ENCODE measurements at places on chromosomes 7 and 10.
A peak's percentile ranks its signal among the peaks of the same experiment; 100 is the strongest.

DNA sequence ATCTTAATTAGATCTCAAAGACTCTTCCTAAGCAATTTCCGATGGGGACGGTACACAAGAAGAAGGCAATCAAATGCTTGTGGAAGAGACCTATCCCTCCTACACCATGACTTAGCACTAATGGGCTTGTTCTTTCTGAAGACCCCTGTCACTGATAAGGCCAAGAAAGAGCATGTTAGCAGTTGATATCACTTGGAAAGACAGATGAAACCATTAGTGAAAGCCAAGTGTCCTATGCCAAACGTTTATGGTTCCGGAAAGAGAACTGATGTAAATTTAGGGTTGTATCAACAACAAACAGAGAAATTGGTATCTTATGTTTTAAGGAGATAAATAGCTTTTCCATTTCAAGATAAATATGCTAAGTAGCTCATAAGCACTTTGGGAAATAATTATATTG is 6.5 kb downstream of the UROS start:
- no peak for DNase-seq

DNA sequence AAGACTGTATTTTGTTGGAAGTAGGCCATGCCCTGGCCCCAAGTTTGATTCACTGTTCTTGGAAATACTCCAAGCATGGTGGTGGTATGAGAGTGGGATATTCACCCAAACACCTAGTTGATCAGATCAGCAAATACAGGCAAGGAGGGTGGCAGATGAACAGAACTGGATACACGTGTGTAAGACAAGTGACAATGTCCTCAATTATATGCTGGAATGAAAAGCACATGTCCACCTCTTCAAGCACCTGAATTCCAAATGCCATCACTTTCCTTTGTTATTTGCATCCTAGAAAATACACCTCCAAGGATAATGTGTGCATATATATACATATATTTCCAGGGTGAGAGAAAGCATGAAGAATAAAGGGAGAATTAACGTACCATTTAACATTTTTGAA is 131.8 kb upstream of the ZEB1 start:
- DNase-seq = no peak

GRCh38 chr7:47402941-47403866 is 178.7 kb downstream of the TNS3 start:
- peak; percentile 13 for DNase-seq

- no peak for DNase-seq
Observed at GRCh38 chr10:58585435-58585834, 72.8 kb downstream of the BICC1 start.

GRCh38 chr7:70376561-70377031 is 755.3 kb upstream of the GALNT17 start:
- no peak for DNase-seq

- peak; percentile 61 for DNase-seq
Observed at GRCh38 chr10:24448351-24448999, 239.5 kb downstream of the KIAA1217 start.

DNA sequence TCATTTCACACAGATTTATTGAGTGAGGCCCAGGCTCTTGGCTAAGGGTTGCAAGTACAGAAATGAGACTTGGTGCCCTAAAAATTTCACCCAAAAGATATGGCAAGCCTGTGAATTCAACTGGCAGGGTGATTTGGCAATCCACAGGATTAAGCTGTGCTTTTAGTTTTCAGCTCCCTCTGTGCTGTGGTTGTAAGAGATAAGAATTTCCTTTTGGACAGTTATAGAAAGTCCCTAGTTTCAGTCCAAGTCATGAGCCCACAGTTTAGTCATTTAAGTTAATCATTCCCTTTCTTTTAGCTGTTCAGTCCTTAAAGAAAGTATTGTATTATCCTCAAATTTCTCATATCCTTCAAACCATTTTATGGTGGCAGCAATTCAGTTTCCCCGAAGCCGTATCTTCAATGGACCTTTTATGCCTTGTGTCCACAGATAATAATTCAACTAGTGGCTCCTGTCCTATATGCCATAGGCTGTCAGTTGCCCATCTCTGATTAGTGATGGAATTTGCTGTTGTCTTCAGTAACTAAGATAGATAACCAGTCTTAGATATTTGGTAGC is 73.4 kb upstream of the NAMPT start:
- no peak for DNase-seq

- DNase-seq = no peak
Observed at GRCh38 chr7:70830060-70830395, 301.9 kb upstream of the GALNT17 start.

DNA sequence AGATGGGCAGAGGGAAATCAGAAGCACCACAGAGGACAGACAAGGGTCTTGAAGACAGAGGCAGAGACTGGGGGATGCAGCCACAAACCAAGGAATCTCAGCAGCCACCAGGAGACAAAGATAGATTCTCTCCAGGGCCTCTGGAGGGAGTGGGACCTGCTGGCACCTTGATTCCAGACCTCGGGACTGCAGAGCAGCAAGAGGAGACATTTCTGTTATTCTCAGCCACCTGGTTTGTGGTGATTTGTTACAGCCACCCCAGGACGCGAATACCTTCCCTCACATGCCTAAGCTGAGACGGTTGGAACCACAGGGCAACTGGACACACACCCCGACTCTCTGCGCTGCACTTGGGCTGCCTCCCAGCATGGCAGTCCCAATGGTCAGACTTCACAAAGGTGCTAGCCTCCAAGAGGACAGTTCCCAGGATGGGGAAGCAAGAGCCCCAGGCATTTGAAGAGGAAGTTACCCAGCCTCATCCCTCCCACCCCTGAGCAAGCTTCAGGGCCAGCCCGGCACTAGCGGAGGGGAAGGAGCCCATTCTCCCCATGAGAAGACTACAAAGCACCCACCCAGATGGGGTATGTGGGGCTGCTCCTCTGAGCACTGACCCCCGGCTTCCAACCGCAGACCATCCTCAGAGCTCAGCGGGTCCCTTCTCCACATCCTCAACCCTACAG is 104.6 kb upstream of the INSIG1 start:
- DNase-seq = no peak

GRCh38 chr10:36899652-36900051 is 225.7 kb upstream of the ANKRD30A start:
- DNase-seq = no peak

DNA sequence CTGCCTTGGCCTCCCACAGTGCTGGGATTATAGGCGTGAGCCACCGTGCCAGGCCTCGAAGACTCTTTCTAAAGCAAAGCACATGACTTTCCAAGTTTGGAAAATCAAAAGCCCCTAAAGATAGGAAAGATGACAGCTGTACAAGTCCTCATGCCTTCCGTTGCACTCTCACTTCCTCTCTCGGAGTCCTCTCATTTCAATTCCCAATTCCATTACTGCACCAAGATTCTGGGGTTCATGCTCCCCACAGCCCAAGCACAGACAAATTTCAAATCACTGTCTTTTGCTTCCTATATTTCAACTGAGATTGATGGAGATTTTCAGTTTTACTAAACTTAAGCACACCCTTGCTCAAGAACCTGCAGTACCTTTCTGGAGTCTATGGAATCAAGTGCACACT is 10.9 kb upstream of the PLAU start:
- DNase-seq = no peak

- no peak for DNase-seq
Observed at GRCh38 chr10:4456279-4456678, 369.7 kb upstream of the AKR1E2 start.

- DNase-seq = peak; percentile 1
Observed at GRCh38 chr7:158432369-158433341, 155.0 kb downstream of the PTPRN2 start.

GRCh38 chr10:132328106-132328505 is 3.9 kb upstream of the LRRC27 start:
- no peak for DNase-seq

GRCh38 chr10:113572520-113573290 is 19.9 kb downstream of the HABP2 start:
- DNase-seq = no peak

DNA sequence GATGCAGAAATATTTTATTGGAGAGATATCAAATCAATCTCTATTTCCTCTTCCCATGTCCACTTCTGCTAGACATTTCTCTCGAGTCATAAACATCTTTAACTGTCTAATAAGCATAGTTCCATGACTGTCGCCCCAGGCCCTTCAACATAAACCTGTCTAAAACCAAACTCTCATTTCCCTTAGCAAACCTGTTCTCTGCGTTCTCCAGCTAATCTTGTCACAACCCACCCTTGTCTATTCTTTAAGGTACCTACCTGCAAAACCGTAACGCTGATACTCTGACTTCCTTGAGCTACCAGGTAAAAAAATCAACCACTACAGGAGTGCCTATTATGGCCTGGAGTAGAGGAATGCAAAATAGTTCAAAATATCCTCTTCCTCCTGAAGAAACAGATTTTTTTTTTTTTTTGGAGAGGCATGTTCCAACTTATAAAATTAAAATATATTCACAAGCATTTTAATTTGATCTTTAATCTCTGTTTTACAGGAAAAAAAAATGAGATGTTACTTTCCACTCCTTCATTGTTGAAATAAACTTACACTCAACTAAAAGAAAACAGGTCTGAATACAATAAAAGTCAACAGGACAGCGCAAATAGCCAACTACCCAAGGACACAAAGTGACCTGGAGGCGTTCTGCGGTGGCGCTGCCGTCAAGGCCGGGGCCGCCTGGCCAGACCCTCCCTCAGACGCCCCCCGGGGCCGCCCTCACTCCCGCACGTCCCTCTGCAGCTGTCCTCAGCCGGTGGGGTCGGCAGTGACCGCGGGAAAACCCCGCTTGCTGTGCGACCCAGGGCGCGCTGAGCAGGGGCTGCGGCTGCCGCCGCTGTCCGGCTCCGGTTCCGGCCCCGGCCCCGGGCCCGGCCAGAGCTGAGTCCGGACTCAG is 765 bp downstream of the SLC25A40 start:
- no peak for DNase-seq

- no peak for DNase-seq
Observed at GRCh38 chr10:48243487-48243886, 31.0 kb downstream of the FRMPD2 start.

DNA sequence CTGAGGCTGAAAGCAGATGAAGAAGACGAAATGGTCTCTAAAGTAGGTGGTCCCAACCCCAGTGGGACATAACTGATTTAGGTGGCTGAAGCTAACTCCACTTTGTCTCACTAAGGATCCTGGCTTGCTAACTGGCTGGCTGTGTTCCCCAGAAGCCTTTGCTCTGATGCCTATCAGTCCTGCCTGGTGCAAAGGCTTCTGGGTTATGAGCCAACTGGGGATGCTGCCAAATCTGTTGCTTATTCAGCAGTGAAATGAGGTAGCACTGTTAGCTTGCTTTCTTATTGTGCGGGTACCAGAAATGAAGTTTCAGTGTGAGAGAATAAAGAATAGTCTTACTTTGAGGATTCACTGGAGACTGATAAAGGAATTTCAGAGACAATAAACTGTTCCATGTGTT is 18.1 kb downstream of the PRKG1 start:
- no peak for DNase-seq

GRCh38 chr10:73119952-73120351 is 9.7 kb downstream of the NUDT13 start:
- DNase-seq = no peak

- peak; percentile 59 for DNase-seq
Observed at GRCh38 chr10:90204131-90204955, 503.0 kb downstream of the KIF20B start.

DNA sequence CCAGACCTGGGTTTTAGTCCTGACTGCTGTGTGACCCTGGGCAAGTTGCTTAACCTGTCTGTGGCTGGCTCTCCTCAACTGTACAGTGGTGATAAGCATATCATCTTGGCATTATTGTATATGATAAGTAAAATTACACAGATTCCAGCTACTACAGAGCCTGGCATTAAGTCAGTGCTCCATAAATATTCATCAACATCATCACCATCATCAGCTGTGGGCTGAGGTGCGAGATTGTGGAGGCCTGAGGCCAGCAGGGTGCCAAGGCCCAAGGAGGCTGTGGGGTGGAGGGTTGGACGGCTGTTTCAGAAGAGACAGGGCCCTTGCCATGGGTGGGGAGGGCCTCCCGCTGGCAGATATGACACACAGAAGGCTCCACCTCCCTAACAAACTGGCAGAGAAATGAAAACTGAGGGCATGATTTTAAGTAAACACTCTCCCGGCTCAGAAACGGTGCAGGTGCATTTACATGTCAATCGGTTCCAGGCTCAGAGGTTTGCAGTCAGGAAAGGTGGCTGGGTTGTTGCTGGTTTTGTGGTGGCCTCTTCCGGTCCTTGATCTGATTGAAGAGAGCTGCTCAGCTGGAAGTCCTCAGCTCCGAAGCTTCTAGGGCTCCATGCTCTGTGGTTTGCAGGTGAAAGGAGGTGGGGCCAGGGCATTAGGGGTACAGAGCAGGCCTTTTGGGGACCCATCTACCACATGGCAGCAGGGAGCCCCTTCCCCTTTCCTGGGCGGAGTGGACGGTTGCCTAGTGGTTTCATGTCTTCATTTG is 10.2 kb downstream of the CRYGN start:
- no peak for DNase-seq

DNA sequence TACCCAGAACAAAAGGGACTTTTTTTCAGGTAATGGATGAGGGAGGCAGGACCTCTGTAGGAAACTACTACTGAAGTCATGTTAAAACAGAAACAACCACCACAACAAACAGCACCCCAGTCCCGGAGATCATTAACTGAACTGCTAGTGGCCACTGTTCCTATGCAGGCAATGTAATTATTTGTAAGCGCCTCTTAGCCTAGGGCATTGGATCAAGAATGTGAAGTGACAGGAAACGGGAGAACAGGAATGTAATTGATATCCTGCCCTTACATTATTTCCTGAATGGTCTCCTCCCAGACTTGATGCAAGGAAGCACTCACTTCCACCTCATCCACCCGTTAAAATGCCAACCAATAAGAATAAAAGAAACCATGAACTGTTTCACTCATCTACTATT is 16.7 kb upstream of the GAD2 start:
- DNase-seq = no peak

DNA sequence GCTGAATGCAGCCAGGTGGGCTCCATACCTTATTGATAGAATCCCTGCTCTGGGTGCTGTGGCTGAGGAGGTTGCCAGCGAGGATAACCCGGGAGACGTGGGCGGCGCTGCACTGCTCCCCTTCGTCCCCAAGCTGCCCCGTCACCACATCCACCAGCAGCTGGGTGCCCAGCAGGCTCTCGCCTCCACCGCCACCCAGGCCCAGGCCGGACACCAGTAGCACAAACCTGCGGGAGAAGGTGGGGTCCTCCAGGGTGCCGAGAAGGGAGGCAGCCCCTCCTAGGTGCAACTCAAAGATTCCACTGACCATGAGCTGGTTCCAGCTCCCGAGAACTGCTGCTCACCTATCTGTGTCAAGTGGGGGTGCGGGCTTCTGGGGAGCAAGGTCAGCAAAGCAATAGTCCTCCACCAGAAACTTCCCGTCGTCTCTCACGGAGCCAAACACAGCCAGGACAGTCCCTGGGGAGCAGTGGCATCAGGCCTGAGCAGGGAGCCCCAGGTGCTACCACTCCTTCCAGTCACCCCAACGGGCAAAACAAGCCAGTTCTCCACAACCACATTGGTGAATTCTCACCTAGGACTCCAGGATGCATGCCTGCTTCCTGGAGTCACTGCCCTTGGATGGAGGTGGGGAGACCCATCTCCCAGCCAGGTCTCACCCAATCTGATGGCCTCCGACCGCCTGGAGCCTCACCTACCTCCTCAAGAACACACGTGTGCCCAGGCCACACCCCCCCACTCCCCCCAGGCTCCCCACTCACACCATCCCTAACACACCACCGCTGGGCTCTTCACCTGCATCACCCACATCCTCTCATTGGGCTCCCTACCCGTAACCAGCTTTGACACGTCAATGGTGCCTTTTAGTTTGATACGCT is 6.3 kb downstream of the POLD2 start:
- DNase-seq = no peak

All from fibroblast of skin of abdomen (primary cell).